ENCODE measurements at places on chromosomes 7 and 10.
A peak's percentile ranks its signal among the peaks of the same experiment; 100 is the strongest.

- no peak for DNase-seq
These were observed 828 bp downstream of the BNIP3 start for GRCh38 chr10:131980761-131981428.

DNA sequence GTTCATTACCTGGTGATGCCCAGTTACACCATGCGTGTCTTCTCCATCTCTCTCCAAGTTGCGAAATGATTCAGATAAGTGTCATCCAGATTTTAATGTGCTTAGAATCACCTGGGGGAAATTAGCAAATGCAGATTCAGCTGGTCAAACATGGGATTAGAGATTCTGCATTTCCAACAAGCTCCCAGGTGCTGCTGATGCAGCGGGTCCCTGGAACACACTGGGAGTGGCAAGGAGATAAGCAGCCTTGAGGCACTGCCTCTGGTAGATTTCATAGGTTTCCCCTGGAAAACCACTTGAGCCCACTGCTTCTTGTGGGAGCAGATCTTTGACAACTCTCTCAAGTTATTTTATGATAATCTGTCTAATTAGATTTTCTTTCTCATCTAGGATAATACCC, 196.0 kb upstream of the C7orf33 start:
- no peak for DNase-seq

- peak; percentile 84 for DNase-seq
These were observed 3.2 kb downstream of the ITPRIP start for GRCh38 chr10:104334965-104335650.

- DNase-seq: no peak
These were observed 643.5 kb upstream of the POT1 start for GRCh38 chr7:125573126-125573525.

DNA sequence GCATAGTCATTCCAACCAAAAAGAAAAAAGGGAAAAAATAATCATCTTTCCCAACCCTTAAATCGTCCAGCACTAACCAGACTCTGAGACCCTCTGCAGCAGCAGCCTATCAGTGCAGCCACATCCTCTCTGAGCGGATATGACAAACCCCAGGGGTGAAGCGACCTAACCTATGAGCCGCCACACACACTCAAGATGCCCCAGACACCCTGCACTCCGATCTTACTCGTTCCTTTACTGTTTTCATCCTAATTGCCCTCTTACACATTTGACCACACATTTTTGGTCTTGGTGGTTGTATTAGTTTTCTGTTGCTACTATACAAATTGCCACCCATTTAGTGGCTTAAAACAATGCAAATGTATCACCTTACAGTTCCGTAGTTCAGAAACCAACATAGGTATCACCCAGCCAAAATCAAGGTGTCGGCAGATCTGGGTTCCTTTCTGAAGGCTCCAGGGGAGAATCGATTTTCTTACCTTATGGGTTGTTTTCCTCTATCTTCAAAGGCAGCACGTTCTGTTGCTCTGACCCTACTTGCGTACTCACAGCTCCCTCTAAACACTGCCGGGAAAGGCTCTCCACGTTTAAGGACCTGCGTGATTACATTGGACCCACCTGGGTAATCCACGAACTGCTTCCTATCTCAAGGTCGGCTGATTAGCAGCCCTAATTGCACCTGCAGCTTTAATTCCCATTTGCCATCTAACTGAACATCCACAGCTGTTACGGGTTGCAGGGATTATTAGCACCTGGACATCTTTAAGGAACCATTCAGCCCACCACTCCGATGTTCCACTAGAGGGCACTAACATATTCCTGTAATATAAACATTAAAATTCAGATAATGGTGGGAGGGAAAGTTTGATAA, 37.3 kb upstream of the PRSS1 start:
- DNase-seq: no peak

DNA sequence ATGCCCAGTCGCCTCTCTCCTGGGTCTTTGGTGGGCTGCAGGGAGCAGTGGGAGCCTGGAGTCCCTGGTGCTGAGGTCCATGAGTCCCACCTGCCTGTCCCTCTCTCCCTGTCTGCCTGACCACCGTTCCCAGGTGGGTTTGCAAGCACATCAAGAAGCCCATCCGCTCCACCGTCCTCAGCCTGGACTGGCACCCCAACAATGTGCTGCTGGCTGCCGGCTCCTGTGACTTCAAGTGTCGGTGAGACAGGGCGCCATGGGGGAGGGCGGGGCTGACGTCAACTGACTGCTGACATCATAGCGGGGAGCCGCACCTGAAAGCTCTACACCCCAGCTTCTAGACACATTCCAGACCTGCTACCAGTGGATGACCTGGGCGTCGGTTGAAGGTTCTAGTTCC, 15.2 kb downstream of the ARPC1B start:
- no peak for DNase-seq

DNA sequence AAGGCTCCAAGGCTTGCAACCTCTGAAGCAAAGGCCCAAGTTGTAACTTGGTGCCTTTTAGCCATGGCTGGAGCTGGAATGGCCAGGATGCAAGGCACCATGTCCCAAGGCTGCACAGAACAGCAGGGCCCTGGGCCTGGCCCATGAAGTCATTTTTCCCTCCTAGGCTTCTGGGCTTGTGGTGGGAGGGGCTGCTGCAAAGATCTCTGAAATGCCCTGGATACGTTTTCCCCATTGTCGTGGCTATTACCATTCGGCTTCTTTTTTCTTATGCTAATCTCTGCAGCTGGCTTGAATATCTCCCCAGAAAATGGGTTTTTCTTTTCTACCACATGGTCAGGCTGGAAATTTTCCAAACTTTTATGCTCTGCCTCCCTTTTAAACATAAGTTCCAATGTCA, 234.2 kb downstream of the CDK14 start:
- DNase-seq: no peak

GRCh38 chr7:47153576-47153975, 428.3 kb downstream of the TNS3 start:
- no peak for DNase-seq

GRCh38 chr10:126551202-126551601, 119.3 kb downstream of the C10orf90 start:
- no peak for DNase-seq

DNA sequence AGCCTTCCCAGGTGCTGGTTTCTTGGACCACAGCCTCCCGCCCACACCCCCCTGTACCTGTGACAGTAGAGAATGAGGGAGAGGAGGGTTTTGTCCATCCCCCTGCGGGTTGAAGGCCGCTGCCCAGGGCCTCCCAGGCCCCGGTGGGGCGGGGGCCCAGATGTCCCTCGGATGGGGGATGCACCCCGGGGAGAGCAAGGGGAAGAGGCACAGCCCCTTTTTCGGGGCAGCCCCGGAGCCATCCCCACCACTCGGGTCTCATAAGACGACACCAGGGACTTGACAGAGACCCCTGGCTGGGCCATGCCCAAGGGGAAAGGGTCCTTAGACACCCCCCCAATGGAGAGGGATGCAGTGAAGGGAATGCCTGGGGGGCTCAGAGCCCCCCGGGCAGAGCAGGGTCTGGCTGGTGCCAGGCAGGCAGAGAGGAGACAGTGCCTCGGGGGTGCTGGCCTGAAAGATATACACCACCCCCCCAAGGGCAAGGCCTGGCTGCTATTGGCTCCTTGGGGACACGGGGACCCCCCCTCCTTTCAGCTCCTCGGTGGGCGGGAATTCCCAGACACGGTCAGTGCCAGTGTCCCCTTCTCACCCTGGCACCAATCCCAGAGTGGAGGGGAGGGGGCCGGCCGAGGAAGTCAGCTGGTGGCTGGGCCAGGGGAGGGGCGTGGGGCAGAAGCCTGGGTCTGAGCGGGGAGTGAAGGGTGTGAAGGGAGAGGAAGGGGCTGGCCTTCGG, 3.7 kb upstream of the SPACDR start:
- DNase-seq: no peak

DNA sequence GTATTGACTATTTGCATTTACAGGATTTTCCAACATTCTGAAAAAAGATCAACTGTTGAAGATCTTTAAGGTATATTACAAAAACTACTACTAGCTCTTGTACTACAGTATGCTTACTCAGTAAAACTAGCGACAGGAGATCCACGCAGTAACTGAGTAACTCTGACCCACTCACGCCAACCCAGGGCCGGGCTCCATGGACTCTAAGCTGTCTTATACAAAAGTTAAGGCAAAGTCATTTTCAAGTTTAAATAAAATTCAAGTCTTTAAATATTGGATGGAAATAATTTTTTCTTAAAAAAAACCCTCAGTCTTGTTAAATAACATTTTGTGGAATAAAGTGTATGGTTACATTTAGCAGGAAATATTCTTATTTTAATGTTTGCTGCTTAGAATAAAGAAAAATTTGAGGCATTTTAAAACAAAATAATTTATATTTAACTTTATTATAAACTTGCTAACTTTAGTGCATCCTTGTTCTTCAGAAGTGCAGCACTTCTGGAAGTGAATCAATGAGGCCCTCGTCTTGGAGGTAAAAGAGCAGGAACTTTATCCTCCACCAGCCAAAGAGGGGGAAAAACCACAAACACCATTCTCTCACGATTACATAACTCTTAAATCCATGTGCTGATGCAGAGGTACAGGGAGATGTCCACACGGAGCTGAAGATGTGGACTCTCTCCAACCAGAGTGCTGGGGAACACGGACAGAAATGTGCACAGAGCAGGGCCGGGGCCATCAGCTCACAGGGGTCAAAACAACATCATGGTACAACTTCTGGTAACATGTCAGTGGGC, 119.9 kb downstream of the LARP4B start:
- DNase-seq: no peak

DNA sequence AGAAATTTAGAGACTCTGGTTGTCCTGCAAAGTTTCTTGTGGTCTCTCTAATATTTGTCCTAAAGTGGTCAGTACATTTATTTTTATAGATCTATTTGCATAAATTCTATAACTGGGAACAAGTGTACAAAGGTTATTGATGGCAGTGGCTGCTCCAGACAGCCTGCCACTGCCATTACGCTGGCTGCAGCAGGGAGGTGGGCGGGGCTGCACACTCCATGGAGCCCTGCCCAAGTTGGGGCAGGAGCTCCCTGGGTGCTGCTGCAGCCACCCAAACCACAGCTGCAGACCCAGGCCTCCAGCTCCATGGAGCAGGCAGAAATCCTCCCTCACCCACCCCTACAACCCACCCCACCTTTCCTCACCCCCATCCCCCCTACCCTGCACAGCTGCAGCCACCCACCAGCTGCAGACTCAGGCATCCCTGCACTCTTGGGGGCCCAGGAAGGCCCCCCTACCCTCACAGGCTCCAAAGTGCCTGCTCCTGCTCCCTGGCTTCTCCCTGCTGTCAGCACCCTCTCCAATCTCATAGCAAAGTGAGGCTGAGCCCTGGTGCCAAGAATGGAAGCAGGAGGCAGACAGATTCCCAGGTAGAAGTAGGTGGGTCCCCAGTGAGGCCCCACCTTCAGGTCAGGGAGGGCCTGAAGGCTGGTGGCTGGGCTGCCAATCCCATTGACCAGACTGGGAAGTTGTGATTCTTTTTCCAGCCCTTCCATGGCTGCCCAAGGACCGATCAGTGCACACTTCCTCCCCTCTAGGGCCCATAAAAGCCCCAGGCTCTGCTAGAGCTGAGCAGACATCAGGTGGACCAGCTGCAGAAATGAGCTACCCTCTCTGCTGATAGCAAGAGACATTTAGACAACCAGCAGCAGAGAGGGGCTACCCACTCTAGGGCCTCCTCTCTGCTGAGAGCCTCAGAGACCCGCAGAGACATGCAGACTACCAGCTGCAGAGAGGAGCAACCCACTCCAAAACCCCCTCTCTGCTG, 4.8 kb upstream of the CYP3A43 start:
- DNase-seq: no peak

- no peak for DNase-seq
These were observed 128.2 kb downstream of the TEX36 start for GRCh38 chr10:125554753-125555152.

GRCh38 chr7:66238773-66239466, 33.8 kb downstream of the TPST1 start:
- DNase-seq: no peak

DNA sequence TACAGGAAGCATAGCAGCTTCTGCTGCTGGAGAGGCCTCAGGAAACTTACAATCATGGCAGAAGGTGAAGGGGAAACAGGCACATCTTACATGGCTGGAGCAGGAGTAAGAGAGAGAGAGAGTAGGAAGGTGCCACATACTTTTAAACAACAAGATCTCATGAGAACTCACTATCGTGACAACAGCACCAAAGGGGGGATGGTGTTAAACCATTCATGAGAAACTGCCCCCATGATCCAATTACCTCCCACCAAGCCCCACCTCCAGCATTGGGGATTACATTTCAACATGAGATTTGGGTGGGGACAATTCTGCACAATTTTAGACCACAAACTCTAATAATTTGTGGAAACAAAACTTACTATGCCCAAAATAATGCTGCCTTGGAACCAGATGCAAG, 16.8 kb upstream of the ARMC3 start:
- DNase-seq: no peak

DNA sequence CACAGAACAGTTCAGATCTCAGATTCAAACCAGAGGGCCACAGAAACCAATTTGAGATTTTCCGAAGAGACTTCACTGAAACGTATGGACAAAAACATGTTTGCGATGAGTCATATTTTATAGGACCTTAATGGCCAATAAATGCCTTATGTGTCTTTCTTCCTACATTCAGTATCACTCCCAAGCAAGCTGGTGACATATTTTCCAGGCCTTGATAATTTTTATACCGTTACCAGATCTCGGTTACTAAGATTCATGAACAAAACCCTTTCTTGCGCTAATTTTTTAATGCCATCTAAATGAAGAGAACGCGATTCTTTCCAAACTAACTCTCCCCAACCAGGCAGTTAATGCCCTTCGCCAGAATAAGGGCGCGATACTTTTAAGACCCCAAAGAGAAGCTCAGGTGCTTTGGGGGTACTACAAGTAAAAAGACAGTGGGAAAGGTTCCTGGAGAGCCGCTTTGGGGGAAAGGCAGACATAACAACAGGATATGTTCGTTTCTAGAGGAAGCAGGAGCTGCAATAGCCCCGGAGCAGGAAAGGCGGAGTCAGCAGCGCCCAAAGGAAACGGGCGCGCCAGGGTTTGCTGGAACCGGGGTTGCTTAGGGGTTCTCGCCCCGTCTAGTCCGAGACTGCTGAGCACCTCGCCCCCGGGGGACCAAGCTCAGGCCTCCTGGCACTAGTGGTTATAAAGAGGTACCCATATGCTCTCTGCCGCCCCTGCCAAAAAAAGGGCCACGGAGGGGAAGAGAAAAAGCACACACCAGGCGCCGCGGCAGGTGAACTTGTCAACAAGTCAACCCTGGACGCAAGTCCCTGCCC, 884 bp downstream of the ICA1 start:
- DNase-seq: peak; percentile 58

- no peak for DNase-seq
These were observed 88.7 kb downstream of the UBE2H start for GRCh38 chr7:129864042-129864441.

DNA sequence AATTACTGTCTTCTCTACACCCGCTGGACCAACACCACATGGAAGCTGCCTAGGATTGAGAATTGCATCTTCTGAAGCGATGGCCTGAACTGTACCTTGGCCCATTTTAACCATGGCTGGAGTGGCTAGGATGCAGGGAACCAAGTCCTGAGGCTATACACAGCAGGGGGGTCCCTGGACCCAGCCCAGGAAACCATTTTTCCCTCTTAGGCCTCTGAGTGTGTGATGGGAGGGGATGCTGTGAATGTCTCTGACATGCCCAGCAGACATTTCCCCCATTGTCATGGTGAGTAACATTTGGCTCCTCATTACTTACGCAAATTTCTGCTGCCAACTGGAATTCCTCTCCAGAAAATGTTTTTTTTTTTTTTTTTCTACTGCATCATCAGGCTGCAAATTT, 822.7 kb downstream of the PCDH15 start:
- no peak for DNase-seq

GRCh38 chr10:61541960-61542359, 88.8 kb upstream of the TMEM26 start:
- no peak for DNase-seq

Measured in NCI-H1436 (cell line).